ENCODE measurements at places on chromosomes 7 and 10.

DNA sequence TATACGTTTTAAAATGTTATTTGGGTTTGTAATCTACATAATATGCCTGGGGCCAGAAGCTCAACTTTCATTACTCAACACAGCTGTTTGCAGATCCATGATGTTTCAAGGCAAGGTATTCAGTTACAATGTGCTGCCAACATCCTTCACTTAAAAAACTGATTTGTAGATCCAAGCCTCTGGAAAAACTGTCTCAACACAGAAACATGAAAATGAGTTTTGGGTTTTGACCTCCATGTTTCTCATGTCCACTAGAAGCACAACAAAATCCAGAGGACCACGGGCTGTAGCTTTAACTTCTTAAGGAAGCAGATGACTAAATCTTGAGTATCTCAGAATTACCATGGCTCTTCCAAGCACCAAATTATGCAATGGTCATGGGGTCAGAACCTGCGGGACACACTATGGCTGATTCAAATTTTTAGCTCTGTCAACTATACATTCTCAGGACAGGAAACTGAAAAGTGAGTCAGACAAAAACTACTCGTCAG, 247.1 kb upstream of the GRB10 start:
- DNase-seq = no peak

DNA sequence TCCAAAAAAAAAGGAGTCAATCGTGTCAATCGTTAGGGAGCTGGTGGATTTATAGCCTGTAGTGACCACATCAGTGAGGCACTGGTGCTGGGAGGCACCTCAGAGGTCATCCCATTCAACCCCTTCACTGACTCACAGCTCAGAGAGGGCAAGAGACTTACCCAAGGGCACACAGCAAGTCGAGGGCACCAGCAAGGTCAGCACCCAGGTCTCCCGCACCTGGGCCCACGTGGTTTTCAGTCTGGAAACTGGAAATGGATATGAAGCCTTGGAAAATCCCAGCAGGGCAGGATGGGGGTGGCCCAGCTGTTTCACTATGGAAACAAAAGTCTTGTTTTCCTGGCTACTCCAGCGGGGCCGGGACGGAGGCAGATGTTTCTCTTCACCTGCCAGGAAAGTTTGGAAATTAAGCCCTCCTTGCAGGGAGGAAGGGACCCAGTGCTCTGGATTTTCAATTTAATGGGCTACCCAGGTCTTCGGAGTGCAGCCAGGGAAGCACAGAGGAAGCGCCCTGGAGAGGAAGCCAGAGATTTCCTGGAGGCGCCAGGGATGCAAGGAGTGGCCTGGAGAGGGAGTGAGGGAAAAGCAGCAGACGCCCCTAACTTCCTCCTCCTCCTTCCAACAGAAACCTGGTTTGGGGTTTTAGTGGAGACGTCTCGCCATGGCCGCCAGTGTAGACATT, 157.2 kb upstream of the TNRC18 start:
- no peak for DNase-seq

GRCh38 chr10:63720676-63721075, 199.5 kb downstream of the REEP3 start:
- DNase-seq = no peak

DNA sequence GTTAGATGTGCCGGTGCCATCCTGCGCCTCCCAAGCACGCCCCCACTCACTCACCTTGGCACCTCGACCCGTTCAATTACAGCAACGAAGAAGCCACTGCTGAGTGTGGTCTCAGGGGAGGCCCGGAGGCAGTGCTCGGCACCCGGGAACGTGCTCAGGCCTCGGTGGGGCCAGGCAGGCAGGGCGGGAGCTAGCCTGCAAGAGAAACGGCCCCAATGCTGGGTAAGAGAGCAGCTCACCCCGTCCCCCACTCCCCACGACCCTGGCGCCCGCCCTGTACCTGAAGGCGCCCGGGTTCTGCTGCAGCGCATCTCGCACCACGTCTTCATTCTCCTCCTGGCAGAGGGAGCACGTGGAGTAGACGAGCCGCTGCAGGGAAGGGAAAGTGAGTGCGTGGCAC, 5.1 kb downstream of the NSUN5 start:
- DNase-seq = no peak

DNA sequence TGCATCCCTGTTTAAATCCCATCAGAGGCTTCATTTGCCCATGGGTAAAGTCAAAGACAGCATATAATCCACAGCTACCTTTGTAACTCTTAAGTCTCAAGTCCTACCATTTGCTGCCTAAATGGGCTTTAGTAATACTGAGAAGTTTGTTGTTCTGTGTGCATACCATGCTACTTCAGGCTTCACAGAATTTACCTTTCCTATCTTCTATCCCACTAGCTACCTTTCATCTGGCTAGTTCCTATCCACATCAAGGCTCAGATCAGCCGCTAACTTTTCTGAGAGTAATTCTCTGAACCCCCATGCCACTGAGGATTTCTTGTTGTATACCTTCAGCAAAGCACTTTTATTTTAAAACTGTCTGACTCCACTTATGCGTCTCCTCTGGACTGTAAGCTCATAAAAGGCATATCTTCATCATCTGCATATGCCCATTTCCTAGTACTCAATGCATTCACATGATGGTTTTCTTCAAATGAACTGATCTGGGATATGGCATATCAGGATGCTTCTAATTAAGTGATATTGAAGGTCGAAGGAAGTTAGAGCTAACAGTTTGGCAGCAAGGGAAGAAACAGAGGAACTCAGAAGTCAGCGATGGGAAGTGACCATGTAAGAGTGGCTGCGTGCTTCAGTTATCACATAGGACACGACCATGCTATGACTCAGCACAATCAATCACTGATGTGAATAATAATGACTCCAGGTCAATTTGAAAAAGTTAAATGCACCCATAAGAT, 283.9 kb upstream of the DKK1 start:
- DNase-seq = no peak

DNA sequence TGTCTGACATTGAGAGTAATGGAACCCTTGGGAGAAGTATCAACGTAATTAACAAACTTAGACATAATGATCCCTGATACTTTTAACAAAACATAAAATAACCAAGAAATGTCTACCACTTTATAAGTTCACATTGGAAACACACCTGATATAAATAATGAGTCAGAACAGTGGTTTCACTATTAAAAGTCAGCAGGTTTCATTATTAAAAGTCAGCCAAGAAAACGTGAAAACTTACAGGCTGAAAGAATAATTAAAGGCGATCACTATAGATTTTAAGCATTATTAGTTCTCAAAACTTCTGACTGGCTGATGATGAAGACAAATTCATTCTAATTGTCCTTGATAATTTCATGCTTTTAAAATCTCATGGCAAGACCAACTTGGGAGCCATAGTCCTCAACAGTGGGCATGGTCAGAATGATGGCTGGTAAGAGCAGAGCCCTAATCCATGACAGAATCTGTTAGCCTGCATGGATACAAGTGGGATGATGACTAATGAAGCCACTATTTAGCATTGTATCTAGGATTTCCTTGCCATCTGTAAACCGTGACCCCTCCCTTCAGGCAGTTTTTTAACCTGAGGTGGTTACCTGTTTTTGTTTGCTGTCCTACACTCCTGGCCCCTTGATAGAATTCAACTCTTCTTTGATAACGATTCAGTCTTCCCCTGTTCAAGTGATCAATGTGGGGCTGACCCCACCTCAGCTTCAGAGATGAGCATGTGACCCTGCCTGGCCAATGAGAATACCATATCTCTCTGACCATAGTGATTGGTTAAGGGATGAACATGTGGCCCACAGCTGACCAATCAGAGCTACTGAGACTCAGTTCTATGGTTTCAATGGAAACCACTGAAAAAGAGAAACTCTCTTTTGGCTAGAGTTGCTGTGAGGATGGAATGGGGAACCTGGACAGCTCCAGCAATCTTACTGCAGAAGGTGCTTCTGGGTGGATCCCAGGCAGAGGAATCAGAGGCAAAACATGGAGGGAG, 151.0 kb downstream of the PLPP4 start:
- DNase-seq = no peak

- no peak for DNase-seq
These were observed 77.9 kb upstream of the MXI1 start for GRCh38 chr10:110129490-110129889.

GRCh38 chr10:69123306-69123746, 652 bp upstream of the VPS26A start:
- no peak for DNase-seq

- peak; percentile 90 for DNase-seq
These were observed 106.6 kb downstream of the PRKCQ start for GRCh38 chr10:6473430-6473829.

- DNase-seq = no peak
These were observed 2.3 kb upstream of the FUOM start for GRCh38 chr10:133359972-133360610.

GRCh38 chr10:36381748-36382147, 739.7 kb upstream of the FZD8 start:
- no peak for DNase-seq

- no peak for DNase-seq
These were observed 31.5 kb upstream of the ADCYAP1R1 start for GRCh38 chr7:31020652-31021051.

DNA sequence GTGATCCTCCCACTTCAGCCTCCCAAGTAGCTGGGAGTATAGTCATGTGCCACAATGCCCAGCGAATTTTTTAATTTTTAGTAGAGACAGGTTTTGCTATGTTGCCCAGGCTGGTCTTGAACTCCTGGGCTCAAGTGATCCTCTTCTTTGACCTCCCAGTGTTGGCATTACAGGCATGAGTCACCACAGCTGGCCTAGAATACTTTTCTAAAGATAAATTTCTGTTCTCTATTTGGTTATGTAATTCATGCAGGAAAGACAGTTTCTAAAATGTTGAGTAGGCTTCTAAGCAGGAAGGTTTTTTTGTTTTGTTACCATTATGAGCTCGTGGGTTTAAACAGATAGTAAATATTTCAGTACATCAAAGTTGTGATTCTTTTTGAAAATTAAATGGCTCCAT, 5.0 kb downstream of the RBAK start:
- no peak for DNase-seq

All from KG1 (cell line).